CD4-positive, alpha-beta T cell treated with Interleukin-6 for 4 hours (primary cell): ENCODE measurements at places on chromosomes 1 and 21.

DNA sequence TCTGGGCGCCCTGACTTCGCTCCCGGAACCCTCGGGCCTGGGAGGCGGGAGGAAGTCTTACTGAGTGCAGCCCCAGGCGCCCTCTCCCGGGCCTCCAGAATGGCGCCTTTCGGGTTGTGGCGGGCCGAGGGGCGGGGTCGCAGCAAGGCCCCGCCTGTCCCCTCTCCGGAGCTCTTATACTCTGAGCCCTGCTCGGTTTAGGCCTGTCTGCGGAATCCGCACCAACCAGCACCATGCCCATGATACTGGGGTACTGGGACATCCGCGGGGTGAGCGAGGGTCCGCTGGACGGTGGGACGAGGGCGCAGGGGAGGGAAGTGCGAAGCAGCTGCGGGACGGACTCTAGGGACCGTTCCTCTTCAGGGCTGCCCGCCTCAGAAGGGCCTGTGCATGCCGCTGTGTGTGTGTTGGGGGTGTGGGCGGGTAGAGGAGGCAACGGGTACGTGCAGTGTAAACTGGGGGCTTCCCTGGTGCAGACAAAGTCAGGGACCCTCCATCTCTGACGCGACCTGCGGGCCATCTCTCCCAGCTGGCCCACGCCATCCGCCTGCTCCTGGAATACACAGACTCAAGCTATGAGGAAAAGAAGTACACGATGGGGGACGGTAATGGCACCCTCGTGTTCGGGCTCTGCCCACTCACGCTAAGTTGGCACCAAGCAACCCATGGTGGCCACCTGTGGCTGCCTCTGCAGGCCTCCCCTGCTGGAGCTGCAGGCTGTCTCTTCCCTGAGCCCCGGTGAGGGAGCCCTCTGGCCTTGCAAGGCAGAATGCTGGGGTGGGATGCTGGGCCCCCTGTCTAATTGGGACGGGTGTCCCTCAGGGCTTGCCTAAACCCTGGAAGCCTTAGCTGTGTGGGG is at the start of gene GSTM1:
Gene GSTM1, plus strand, starts transcription at position 177 of the 859 bp plus-strand sequence. Its CDS starts 57 bp downstream, at position 234.
- DNase-seq: no peak

DNA sequence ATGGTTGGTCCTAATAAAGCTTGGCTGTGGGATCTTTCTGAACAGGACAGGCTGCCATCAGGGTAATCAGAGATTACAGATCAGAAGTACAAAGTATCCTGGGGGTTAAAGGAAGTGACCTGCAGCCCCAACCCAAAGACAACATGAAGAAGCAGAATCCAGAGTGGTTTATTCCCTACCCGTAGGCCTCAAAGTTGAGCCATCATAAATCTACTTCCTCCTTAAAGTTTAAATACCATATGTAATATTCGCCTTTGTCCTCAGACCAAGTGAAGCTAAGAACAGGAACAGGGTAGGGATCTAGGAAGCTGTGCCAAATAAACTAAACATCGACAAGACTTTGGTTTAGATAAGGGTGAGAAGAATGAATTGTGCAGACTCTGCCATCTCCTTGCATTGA is 15.9 kb upstream of the DHX9 start:
- DNase-seq: no peak

- peak; percentile 27 for DNase-seq
These were observed 629 bp downstream of the CTNNBIP1 start for GRCh38 chr1:9909234-9910046.

DNA sequence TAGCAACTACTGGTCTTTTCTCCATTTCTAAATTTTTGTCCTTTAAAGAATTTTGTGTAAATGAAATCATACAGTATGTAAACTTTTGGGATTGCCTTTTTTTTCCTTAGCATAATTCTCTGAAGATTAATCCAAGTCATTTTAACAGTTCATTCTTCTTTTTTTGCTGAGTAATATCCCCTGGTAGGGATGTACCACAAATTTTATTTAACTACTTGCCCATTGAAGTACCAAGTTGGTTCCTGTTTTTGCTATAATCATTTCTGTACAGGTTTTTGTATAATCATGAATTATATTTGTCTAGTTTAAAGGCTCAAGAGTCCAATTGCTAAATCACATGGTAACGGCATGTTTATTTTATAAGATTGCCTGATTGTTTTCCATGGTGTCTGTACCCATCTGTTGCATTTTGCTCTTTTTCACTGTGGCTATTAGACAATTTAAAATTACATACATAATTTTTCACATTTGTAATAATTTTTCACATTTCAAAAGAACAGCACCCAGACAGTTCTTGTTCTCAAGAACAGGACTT is 891.1 kb downstream of the USP25 start:
- no peak for DNase-seq

DNA sequence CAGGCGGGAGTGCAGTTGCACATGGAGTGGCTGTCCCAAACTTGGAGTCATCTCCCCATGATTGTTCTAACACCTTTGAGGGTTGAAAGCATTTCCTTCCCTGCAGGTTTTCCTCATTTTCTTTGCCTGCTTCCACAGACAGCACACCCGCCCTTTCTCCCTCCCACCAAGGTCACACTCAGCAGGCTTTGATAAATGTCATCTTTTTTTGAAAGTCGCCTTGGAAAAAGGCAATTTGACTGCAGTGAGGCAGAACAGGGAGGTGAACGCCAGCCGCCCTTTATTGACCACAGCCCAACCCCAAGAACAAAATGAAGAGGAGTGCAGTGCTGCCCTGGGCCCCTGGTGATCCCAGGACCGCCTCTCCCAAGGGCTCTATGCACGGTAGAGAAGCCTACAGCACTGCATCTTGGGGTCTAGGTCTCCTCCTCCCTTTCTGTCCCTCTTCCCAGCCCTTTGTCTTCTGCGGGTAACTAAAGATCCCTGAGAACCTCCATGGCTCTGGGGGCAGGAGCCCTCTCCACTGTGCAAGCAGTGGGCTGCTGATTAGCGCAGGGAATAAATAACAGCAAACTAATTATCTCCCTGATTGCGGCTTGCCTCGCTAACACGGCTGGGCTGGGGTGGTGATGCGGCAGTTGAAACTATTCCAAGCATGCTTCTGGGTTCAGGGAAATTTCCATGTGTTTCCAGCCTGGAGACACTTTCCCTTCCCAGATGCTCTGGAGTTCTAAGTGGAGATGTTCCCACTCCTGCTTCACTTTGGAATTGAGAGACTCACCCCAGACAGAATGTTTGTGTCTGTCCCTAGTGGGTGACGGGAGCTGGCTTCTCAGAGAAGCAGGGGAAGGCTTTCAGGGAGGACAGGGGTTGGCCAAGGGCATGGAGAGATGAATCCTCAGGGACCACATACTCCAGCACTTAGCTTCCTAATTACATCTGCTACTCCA is 11.8 kb upstream of the AMIGO1 start:
- DNase-seq: no peak

- DNase-seq: no peak
These were observed 1.1 kb downstream of the ARV1 start for GRCh38 chr1:230979952-230980351.

DNA sequence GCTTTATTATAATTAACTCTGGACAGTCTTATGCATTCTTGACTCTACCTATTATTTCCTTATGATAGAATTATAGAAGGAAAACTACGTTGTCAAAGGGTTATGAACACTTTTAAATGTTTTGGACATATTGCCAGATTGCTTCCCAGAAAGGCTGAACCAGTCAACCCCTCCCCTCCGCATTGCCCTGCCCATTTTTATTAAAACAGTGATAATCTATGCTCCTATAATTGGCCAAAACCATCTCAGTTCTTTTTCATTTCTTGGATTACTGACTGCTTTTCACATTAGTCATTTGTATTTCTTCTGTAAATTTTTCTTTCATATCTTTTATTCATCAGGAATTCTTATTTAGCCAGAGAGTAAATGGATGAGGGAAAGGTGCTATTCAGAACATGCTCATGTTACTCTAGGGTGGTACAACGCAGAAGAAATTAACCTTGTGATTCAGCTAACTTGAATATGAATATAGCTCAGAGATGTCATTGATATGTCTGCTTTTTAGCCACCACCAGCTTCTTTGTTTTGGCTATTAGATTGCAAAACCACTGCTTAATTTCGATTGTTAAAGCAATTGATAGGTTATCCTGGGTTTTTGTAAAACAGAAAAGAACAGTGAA is 32.1 kb downstream of the KDM1A start:
- DNase-seq: no peak

DNA sequence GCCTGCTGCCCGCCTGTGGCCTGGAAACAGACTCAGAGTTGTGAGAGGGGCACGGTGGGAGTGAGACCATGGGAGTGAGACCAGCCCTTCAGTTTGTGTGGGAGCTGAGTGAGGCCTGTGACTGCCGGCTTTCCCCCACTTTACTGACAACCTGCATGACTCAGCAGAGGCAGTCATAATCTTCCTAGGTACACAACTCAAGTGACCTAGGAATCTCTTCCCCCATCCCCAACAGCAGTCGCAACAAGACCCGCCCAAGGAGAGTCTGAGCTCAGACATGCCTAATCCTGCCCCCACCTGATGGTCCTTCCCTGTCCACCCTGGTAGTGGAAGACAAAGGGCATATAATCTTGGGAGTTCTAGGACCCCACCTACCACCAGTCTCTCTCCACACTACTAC is 44.2 kb downstream of the KLHL20 start:
- DNase-seq: no peak

- DNase-seq: no peak
These were observed 74.5 kb upstream of the USP24 start for GRCh38 chr1:55289614-55290013.

DNA sequence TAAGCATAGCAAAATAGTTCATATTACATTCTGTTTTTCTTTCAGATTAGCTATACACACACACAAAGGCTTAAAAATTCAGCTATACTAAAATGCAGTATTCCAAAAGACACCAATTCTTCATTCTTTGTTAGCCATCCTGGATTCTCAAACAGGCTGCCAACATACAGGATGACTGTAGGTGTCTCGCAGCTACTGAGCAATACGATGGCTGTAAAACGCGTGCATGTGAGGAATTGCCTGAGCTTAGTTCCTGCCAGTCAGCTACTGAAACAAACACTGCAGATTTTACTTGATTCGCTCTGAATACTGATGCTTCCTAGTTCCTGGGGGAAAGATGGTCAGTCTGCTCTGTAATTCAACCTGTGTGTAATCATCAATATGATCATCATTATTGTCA is 24.7 kb upstream of the HMGN1 start:
- no peak for DNase-seq

DNA sequence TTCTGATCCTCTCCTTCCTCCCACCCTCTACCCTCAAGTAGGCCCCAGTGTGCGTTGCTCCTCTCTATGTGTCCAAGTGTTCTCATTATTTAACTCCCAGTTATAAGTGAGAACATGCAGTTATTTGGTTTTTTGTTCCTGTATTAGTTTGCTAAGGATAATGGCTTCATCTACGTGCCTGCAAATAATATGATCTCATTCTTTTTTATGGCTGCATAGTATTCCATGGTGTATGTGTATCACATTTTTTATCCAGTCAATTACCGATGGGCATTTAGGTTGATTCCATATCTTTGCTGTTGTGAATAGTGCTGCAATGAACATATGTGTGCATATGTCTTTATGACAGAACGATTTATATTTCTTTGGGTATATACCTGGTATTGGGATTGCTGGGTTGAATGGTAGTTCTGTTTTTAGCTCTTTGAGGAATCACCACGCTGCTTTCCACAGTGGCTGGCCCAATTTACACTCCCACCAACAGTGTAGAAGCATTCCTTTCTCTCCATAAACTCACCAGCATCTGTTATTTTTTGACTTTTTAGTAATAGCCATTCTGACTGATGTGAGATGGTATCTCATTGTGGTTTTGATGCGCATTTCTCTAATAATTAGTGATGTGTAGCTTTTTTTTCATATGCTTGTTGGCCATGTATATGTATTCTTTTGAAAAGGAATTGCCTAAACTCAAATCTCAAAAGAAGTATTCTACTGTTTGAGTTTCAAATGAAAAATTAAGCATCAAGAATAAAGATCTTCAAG is 116.9 kb downstream of the ETS2 start:
- DNase-seq: no peak

DNA sequence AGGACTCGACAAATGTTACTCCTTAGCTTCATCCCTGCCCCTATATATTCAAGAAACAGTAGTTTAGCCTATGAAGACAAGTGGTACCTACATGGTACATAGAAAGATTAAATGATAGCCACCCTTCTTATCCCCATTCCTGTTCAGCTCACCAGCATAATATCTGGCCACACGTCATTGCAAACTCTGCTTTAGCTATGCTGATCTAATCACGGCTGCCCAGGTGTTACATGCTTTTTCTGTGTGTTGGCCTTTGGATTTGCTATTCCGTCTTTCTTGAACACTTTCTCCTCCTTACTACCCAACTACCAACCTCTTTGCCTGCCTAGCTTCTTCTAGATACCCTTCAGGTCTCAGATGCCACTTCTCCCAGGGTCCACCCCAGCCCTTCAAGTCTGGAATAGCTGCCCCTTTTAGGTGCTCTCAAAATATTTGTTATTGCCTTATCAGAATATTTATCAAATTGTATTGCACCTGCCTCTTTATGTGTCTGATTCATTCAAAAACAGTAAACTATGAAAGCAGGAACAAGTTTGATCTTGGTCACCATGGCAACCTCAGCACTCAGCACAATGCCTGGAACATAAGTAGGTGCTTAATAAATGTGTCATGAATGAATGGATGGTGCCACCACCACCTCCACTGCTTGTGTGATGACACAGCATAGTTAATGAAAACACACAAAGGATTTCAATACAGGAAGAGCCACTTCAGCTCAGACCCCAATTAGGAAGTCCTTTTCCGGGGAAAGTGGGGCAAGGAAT is 11.4 kb upstream of the DNASE2B start:
- no peak for DNase-seq

DNA sequence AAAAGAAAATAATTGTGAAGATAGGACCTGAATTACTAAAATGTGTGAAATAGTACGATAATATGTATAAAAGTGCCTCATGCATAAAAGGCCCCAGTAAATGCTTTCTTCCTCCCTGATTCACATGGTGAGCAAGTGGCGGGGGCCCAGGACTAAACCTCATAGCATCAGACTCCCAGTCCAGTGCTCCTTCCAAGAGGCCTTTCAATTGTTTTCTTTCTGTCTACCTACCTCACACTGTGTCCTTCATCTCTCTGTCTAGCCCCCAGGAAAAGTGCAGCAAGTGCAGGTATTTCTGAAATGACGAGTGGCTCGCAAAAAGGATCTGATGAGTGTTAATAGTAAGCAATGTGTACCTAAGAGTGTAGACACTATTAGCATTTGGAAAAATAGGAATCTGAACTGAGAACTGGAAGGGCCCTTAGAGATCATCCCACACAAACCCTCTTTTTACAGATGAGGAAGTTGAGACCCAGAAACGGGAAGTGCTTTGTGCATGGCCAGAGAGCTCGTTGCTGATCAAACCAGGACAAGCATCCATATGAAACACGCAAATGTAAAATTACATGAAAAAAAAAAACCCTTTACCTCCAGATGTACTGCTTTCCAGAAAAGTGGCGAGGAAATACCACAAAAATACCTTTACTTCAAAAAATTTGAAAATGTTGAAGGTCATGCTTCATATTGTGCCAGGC is 118.2 kb upstream of the HOOK1 start:
- no peak for DNase-seq

GRCh38 chr1:195903203-195903602 is 705.0 kb downstream of the KCNT2 start:
- no peak for DNase-seq

DNA sequence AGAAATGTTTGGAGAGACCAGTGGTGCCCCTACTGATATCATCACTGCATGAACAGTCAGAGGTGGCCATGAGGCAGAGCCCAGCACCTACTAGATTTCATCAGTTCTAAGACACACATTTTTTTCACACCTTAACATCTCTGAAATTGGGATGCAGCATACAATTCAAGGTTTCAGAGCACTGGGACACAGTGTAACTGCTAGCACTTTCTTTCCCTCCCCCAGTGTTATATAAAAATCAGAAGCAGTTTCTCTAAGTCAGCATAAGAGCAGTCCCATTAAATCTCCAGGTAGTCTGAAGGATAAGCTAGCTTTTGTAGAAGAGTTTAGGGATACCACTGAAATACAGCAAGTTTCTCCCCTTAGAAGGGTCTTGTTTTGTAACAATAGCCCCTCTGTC is 10.0 kb upstream of the ANGPTL7 start:
- no peak for DNase-seq
